ENCODE measurements at places on chromosomes 1 and 21.

DNA sequence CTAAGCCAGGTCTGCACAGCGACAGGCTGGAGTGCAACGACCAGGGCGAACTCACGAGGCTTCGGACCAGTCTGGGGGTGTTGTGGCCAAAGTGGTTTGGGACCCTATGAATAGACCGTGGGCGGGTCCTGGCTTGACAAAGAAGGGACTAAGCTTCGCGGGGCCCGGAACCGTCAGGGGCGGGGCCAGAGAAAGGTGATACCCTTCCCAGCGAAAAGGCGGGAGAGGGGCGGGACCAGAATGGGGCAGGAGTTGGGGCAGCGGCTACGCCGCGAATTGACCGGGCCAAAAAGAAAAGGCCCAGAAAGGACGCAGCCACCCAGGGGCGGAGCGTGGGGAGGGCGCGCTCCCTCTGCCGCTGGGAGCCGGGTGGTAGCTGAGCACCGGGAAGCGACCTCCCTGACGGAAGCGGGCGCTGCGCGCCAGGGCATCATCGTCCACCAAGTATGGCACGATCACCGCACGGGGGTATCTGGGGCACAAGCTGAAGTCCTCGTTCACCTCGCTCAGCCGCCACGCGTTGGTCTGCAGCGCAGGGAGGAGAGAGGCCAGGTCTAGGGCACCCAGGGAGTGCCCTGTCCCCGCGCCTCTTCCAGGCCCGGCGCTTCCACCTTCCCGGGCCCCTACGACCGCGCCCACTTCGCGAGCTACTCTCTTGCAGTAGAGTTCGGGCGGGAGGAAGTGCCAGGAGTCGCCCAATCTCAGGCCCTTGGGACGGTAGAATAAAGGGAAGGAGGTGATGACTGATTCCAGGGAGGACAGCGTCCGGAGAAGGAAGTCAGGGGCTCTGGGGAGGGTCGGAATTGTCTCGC lies 6.7 kb upstream of the FAM167B start:
- DNase-seq = peak; percentile 79

DNA sequence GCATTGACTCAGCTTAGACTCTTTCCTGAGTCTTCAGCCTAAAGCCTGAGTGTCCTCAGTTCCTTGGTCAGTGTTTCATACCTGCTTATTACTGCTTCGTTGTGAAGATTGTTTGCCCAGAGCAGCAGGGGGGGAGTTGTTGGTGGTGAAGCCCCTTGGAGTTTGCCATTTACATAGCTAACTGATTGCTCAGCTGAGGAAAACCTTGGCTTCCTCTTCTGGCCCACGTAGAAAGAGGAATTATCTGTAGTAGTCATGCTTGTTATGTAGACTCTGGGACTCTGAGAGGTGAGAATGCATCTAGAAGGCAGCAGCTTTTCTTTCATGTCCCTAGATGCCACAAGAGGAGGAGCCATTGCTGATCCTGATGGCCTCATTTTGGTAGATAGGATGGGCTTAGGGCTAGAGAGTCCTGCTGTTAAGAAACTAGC lies 125.9 kb downstream of the MAST2 start:
- DNase-seq = no peak

DNA sequence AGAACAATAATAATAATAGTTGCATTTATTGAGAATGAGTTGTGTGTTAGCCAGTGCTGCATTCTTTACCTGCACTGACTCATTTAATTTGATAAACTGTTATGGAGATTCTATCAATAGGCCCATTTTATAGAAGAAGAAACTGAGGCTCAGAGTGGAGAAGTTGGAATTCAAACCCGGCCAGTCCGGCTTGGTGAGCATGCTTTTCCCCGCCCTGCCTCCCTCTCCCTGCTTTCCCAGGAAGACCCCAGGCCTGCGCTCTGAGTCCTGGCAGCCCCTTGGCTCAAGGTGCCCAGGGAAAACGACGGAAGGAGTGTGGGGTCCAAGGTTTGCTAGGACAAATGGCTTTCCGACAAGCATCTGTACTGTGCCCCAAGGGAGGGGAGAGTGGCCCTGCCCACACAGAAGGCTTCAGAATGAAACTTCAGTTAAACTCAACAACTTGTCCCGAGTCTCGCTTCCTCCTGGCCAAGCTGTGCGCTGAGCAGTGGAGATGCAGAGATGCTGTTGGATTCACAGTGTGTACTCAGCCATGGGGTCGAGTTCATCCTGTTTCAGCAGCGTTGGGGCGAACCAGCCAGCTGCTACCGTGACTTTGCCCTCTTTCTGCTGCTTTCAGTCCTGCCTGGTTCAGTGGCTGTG lies 23.3 kb upstream of the PADI6 start:
- DNase-seq = no peak

GRCh38 chr1:38502758-38503157 lies 356.8 kb downstream of the RRAGC start:
- no peak for DNase-seq

GRCh38 chr1:76501586-76502219 lies 365.6 kb upstream of the ST6GALNAC5 start:
- no peak for DNase-seq

- no peak for DNase-seq
These were observed 12.2 kb upstream of the DHRS3 start for GRCh38 chr1:12629985-12630760.

DNA sequence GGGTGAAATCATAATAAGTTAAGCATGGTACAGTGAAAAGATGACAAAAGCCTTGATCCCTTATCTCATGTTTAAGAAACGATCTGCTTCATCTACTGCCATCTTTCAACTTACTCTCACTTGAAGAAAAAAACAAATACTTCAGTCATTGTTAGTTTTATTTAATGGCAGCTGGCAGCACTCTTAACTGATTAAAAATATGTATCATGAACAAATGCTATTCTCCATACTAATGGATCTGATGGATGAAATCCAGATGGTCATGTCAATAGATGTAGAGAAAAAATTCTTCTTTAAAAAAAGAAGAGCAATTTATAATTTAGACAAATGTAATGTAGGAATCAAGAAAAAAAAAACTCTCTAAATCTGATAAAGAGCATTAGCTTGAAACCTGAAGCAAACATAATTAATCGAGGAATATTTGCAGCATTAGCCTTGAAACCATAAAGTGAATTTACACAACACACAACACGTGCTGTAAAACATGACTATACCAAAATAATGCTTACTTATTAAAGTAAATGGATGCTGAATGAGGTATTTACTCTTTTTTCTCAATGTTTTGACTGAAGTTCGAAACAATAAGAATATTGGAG lies 579.0 kb upstream of the ADAMTS5 start:
- no peak for DNase-seq

DNA sequence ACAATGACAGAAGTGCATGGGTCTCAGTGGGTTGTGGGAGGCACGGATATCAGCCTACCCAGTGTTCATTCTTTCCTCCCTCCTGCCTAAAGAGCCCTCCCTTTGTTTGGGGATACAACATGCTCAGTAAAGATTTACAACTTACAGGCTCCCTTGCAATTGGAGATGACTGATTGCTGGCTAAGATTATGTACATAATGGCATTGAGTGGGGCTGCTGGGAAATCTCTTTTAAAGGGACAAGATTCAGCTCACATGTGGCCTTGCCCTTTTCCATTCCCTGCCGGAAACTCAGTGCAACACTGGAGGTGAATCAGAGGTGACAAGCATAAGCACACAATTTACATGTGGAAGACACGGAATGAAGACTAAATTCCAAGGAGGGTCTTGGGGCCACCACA lies 83.7 kb upstream of the CHRM3 start:
- no peak for DNase-seq

DNA sequence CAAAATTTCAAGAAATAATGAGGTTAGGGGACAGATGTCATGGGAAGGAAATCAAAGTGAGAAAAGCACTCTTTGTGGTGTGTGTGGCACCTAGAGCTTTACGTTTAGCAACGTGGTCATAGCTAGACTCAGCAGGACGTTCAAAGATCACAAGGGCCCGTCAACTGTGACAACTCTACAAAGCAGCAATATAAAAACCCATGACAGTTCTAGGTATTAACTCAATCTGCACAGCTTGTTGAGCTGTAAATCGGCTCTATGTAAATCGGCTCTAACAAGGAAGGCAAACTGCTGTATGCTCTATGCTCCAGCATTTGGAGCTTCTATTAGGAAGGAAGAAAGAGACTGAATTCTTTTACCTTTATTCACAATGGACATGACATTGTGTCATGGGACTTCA lies 64.8 kb downstream of the TP53BP2 start:
- no peak for DNase-seq

- no peak for DNase-seq
These were observed 6.8 kb downstream of the AKIRIN1 start for GRCh38 chr1:38997901-38998190.

Data from uterus (tissue), 4 donors.